ENCODE measurements at places on chromosomes 13 and 19.

- DNase-seq: no peak
Measured at GRCh38 chr13:71577127-71577526, 289.9 kb downstream of the DACH1 start.

DNA sequence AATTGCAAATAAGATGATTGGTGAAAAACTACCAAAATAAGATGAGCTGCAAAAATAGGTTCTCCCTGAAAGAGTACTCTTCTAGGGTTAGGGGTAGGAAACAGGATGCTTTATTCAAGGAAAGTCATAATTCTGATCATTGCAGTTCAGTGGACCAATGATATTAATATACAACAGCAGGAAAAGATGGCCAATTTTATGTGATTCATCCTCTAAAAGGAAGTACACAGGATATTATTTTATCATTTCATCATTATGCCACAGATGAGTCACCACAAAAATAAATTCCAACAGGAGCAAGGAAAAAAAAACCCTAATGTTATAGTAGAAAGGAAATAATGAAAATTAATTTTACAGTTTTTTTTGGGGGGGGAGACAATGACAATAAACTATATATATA lies 205.0 kb downstream of the NALCN start:
- DNase-seq: no peak

DNA sequence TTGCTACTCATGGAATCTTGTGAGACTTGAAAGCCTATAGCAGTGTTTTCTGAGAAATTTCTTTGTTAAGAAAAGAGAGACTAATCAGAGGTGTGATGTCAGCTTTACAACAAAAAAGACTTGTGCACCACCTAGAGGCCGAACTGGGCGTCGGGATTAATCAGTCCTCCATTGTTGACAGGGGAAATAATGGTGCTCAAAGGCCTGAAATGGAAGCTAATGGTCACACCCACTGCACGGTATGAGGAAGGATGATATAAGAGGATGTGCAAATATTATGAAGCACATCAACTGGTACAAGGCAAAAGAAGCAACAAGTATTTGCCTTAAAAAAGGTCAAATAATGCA lies 480.2 kb upstream of the MIR17HG start:
- peak; percentile 37 for DNase-seq

DNA sequence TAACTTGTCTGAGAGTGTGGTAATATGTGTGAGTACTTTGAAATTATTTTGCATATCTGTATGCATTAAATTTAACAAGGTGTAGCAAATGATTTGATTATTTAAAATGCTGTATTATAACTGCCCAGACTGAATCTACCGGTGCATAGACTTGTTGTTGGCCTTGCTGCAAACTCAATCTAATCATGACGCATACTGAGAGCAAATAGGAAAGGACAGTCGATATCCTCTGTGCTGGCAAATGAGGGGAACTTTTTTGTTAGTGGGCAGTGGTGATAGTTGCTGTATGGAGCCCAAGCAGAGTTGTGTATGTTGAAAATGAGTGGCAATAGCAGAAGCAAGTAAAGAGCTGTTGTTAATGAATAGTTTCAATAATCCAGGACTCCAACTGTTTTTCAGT lies 127.4 kb downstream of the LMO7 start:
- no peak for DNase-seq

DNA sequence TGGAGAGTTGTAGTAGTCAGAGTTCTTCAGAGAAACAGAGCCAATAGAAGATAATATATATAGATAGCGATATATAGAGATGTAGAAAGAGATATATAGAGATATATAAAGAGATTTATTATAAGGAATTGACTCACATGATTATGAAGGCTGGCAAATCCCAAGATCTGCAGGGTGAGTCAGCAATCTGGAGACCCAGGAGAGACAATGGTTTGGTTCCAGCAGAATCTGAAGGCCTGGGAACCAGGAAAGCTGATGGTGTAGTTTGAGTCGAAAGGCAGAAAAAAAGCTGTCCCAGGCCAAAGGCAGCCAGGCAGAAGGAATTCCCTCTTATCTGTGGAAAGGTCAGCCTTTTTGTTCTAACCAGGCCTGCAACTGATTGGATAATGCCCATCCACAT lies 194.1 kb downstream of the NUFIP1 start:
- no peak for DNase-seq

Data from CD4-positive, alpha-beta T cell (primary cell).